ENCODE measurements at places on chromosomes 4 and X.

DNA sequence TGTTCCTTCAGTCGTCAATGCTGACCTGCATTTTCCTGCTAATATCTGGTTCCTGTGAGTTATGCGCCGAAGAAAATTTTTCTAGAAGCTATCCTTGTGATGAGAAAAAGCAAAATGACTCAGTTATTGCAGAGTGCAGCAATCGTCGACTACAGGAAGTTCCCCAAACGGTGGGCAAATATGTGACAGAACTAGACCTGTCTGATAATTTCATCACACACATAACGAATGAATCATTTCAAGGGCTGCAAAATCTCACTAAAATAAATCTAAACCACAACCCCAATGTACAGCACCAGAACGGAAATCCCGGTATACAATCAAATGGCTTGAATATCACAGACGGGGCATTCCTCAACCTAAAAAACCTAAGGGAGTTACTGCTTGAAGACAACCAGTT is 12.6 kb downstream of the TLR8 start:
- DNase-seq: peak; percentile 7

GRCh38 chr4:6111354-6111960 is 88.9 kb downstream of the JAKMIP1 start:
- DNase-seq: no peak

- DNase-seq: no peak
These were observed 133.8 kb downstream of the KLHL13 start for GRCh38 chrX:117982694-117983392.

DNA sequence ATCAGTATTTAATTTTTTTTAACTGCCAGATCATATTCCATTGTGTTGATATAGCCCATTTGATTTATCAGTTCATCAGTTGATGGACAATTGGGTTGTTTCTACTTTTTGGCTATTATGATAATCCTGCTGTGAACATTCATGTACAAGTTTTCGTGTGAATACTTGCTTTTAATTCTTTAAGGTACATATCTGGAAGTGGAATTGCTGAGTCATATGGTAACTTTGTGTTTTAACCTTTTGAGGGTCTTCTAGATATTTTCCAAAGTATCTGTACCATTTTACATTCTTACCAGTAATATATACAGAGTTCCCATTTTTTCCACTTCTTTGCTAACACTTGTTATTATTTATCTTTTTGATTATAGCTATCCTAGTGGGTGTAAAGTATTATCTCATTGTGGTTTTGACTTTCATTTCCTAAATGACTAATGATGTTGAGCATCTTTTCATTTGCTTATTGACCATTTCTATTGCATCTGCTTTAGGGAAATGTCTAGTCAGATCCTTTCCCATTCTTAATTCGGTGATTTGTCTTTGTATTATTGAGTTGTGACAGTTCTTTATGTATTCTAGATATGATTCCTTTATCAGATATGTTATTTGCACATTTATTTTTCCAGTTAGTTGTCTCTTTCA is 75.2 kb upstream of the NUDT6 start:
- DNase-seq: no peak

DNA sequence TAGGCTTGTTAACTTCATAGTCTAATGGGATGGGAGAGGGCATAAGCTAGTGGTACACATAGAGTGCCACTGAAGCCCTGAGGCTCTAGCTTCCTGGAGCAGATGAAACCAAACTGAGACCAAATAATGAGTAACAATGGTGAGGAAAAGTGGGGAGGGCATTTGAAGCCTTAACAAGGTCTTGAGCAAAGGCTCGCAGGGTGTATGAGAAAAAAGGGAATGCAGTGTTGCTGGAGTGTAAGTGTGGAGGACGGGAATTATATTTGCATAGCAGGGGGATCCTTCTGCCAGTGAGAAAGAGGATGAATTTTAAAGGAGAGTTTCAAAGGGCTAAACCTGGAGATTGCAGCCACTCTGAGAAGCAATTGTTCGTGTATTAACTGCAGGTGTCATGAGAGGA is 263.1 kb downstream of the ANK2 start:
- DNase-seq: no peak

GRCh38 chr4:6910340-6910959 is 824 bp downstream of the TBC1D14 start:
- DNase-seq: no peak

DNA sequence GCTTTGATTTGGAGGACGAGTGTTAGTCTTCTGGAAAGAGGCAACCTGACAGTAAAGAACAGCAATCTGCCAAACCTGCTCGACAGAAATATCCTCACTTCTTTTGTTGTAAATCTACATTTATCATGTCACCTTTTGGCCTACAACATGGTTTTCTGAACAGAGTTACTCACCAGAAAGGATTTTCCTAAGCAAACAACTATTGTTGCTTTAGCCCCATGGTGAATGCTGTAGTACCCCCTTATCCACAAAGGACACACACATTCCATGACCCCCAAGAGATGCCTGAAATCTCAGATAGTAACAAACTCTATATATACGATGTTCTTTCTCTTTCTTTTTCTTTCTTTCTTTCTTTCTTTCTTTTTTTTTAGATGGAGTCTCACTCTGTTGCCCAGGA is 42.7 kb downstream of the TMEM150C start:
- DNase-seq: no peak

DNA sequence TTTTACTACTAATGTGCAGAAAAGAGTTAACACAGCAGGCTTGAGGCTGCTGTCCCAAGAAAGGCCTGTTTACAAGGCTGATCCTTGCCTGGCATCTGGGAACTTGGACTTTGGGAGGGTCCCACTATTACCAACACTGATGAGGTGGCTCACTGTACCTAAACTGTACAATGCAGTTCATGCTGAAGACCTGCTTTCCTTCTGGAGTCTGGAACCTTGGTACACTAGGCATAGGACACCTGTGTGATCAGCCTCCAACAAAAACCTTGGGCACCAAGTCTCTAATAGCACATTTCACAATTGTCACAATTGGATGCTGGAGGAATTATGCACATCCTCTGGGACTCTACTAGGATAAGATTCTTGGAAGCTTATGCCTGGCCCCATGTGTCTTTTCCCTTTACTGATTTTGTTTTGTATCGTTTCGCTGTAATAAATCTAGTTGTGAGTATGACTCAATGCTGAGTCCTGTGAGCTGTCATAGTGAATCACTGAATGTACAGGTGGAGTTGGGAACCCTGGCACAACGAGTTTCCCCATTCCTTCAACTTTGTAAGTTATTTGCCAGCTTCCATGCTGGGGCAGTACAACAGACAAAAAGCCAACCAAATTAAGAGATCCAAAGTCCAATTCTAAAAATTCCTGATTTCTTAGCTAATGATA is 45.9 kb downstream of the TEC start:
- DNase-seq: no peak

DNA sequence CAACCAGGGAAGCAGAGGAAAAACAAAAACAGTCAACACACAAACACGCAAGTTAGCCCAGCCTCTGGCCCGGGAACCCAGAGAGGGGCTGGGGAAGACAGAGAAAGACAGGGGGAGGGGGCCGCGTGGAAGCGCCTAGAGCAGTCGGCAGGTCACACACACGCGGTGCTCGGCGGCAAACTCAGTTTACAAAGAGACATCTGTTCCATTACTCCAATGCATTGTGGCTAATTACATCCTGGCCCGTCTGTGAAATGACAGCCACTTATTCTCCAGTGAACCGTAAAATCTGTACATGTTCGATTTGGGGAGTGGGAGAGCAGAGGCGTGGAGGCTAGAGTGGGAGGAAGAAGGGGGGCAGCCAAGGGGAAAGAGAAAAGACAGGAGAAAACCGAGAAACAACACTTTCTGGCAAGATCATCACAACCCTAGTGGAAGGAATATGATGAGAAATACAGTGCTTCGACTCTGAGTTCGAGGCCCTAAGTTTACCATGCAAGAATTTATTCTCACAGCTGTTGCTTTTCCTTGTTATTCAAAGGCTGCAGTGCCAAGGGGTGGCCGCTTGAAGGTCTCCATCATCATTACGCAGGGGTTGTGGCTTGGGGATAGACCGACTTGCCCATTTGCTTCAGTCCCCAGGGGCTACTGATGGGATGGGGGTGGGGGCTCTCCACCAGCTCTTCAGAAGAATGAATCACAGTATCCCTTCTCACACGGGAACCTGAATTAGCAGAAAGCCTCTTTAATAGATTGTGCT is 167.7 kb downstream of the MGST2 start:
- no peak for DNase-seq

- DNase-seq: no peak
These were observed 24.0 kb downstream of the MEPE start for GRCh38 chr4:87856816-87857215.

- no peak for DNase-seq
These were observed 11.6 kb downstream of the JAKMIP1 start for GRCh38 chr4:6188687-6189305.

- DNase-seq: no peak
These were observed 314.0 kb downstream of the INPP4B start for GRCh38 chr4:142532054-142532453.

- no peak for DNase-seq
These were observed 25.7 kb downstream of the PJA1 start for GRCh38 chrX:69139516-69139915.

DNA sequence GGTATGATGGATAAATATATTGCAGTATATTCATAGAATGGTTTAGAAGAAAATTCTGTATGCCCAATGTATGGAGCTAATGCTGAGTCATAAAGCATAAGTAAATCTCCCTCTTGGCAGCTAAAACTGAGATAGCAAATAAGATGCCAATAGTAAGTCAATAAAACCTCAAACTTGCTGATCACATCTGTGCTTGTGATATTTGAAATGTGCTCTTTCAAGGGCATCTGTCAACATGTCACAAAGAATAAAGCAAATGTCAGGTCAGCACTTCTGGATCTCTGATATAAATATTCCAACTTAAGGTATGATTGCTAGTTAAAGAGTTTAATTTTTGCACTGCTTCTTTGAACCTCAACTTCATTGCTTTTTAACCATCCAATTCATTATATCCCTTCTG is 262.3 kb upstream of the EMCN start:
- no peak for DNase-seq

- DNase-seq: no peak
These were observed 18.8 kb downstream of the PPP2R2C start for GRCh38 chr4:6453688-6453990.

GRCh38 chr4:1727117-1728031 is 6.1 kb downstream of the TACC3 start:
- DNase-seq: no peak

- no peak for DNase-seq
These were observed 168.5 kb upstream of the SH3RF1 start for GRCh38 chr4:169439244-169439643.

DNA sequence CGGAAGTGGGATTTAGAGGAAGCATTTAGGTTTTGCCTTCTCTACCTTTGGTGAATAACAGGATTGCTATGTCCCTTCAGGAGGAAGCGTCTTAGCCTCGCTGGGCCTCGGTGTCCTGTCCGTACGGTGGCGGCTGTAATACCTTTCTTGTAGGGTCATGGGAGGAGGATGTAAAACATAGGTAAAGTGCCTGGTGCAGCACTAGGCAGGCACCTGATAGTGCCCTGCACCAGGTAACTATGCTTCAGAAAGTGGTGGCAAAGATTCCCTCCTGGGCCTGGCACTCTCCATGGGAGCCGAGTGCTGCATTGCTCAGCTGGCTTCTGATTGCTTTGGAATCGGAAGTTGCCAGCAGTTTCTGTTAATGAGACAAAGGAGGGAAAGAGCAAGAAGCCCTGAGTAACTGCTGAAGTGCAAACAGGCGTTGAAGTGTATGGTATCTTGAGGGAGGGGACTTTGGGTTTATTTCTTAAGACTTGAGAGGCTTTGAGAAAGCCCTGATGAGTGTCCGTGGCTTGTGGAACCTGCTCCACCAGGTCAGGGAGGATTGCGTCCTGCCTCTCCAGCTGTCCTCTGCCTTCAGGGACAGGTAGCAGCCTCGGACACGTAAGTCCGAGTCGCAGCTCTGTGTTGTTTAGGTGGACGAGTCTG is 45.8 kb downstream of the TBC1D14 start:
- DNase-seq: no peak

DNA sequence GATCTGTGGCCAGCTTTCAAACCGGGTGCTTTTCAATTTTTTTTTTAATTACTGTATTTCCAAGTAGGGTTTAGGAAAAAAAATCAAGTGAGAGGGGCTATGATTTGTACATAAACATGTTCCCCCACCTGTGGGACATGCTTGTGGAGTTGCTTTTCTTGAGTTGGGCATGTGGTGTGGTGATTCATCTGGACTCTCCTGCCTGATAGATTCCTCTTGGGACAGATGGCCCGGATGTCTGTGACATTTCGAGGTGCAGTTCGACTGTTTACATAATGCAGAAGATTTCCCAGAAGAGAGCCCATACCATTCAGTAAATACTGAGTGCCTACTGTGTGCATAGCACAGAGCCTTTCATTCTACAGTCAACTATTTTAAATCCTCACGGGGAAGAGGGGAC is 49.9 kb downstream of the DOCK11 start:
- DNase-seq: no peak

DNA sequence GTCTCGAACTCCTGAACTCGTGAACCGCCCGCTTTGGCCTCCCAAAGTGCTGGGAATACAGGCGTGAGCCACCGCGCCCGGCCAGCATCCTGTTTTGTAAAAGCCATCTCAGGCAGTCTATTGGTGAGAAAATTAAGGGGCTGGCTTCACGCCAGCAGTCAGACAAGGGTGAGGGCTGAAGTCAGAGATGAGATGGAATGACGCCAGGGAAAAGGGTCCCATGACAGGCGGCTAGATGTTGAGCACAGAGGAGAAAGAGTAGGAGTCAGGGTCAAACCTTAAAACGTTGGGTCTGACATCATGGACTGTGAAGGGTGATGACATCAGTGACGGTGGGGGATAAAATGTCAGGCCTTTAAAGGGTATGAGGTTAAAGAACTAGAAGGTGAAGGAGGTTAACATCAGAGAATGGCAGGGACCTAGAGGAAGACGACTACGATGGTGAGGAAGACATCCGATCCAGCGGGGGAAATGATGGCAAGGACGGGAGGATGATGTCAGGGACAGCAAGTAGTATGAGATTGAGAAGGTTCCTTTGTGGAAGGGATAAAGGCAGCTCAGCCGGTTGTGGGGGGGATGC is 504 bp upstream of the RBM3 start:
- no peak for DNase-seq

GRCh38 chrX:54808109-54808604 is 612 bp downstream of the MAGED2 start:
- DNase-seq: peak; percentile 13

DNA sequence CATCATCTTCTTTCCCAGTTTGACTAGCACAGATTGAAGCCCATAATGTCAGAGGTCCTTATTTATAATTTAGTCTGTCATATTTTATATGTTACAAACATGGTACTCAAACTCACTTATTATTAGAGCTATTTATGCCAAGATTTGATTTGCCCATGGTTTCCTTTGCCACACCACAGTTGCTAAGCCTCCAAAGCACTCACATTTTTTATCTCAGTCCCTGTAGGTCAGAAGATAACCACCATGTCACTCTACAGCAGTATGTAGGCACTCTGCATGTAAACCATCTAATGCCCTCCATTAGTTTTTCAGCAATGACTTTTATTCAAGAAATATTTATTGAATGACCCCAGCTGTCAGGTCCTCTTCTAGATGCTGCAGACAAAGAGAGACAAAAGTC is 6.7 kb downstream of the STATH start:
- no peak for DNase-seq
